Suppressor macrophage (primary cell): ENCODE measurements at places on chromosomes 7 and 10.

- no peak for DNase-seq
Measured at GRCh38 chr10:100208276-100208675, 21.1 kb downstream of the CHUK start.

DNA sequence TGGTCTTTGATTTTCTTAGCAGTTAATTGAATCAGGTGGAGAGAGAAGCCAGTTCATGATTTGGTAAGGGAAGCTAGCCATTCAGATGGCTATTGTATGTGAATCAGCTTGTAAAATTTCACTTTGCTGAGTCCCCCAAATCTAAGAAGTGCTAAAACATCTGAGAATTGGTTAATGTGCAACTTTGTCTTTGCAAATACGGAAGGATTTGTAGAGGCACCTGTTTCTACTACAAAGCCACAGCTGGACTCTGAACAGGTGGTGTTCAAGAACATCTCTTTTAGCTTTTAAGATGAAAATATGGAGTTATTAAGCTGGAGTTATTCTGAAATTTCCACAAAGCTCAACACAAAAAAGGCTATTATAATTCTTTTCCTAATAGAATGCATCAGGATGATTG lies 132.6 kb downstream of the VPS50 start:
- DNase-seq = no peak

GRCh38 chr7:92588561-92588960 lies 1.6 kb downstream of the FAM133B start:
- peak; percentile 21 for DNase-seq

- DNase-seq = no peak
Measured at GRCh38 chr7:55171157-55171556, 152.3 kb downstream of the EGFR start.
